ENCODE measurements at places on chromosomes 7 and 10.

DNA sequence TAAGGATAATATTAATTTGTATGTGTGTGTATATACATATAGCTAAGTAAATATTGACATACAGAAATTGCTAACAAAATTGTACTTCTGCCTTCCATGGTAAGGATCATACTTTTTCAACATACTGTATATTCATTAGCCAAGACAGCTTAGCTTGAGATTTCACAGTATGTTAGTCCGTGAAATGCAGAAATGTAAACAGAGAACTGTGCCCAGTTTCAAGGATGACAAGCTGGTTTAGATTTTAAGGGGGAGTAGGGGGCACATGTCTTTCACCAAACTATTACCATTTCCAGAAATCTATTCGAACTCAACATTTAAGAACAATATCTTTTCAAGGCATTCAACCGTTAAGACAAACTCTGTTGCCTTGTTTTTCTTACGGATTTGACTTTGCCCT, 182.2 kb downstream of the SORCS1 start:
- no peak for DNase-seq

DNA sequence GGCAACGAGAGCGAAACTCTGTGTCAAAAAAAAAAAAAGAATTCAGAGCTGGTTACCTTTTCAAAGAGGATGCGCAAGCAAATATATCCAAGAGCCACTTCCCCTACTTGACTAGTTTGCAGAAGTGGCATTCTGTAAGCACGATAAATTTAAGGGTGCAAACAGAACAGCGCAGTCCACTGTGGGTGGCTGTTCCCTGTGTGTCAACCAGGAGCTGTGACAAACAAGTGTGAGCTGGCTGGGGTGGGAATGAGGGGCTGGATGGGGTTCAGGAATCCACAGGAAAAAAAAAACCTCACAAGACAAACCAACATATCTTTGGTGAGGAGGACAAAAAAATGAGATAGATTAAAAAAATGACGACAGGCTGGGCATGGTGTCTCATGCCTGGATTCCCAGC, 15.9 kb downstream of the GUSB start:
- no peak for DNase-seq

DNA sequence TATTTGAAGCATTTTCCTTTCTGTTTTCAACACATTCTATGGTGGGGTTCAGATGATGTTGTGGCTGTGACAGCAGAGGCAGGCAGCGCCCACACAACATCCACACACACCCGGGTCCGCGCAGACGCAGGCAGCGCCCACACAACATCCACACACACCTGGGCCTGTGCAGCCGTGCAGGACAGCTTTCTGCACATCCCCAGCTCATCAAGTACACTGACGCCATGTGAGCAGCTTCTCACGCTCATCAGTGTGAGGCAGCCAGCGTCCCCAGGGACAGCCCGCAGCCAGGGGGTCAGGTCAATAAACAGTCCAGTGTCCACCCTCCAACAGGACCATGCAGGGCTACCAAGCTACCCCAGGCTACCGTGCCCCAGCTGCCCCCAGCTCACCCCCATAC, 272.8 kb upstream of the TCERG1L start:
- DNase-seq, result no peak

DNA sequence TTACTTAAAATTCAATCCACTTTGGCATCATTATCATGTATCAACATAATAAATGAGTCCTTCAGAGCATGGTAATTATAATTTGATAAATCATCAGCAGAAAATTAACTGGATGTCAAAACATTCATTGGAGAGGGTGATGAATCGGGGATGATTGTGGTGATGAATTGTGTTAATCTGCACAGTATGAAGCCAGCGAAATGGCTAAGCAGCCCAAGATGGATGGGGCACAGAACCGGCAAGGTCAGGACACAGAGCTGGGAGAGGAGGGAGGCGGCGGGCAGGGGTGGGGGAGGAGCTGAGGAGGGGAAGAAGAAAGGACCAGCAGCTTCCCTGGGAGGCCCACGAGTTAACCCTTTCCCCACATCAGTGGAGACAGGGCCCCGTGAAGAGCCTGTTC, 536.1 kb downstream of the LRMDA start:
- DNase-seq, result no peak

- peak; percentile 57 for DNase-seq
Observed at GRCh38 chr10:84244651-84245270, at the start of gene RGR. TSS of gene RGR (plus strand) at chr10:84245053. CDS start at chr10:84245091, 38 bp downstream.

- no peak for DNase-seq
Observed at GRCh38 chr7:143334244-143334643, 18.3 kb downstream of the CLCN1 start.

DNA sequence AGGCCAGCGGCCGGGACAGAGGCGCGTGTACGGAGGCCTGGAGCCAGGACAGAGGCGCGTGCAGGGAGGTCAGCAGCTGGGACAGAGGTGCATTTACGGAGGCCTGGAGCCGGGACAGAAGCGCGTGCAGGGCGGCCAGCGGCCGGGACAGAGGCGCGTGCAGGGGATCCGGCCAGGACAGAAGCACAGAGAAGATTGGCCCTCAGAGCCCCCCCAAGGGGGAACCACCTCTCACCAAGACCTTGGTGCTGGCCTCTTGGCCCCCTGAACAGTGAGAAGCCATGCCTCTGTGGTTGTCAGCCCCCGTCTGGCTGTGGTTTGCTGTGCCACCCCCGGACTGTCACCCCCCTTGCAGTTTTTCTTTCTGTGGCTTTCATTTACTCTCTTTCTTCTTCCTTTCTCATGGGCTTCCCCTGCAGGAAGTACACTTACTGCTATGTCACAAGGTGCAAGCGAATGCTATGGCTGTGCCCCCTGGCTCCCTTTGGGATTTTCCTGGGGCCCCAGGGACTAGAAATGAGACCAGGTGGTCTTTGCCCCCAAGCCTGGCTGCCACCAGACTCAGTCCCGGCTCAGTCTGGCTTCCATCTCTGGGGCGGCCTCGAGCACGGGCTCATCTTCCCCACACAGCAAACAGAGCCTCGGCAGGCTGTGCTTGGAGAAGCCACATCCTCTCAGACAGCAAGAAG, 41.1 kb downstream of the INSIG1 start:
- DNase-seq, result no peak

- DNase-seq, result no peak
Observed at GRCh38 chr10:116538456-116538855, 7.3 kb upstream of the PNLIP start.

- DNase-seq, result no peak
Observed at GRCh38 chr10:69516316-69516715, 56.9 kb downstream of the NEUROG3 start.

DNA sequence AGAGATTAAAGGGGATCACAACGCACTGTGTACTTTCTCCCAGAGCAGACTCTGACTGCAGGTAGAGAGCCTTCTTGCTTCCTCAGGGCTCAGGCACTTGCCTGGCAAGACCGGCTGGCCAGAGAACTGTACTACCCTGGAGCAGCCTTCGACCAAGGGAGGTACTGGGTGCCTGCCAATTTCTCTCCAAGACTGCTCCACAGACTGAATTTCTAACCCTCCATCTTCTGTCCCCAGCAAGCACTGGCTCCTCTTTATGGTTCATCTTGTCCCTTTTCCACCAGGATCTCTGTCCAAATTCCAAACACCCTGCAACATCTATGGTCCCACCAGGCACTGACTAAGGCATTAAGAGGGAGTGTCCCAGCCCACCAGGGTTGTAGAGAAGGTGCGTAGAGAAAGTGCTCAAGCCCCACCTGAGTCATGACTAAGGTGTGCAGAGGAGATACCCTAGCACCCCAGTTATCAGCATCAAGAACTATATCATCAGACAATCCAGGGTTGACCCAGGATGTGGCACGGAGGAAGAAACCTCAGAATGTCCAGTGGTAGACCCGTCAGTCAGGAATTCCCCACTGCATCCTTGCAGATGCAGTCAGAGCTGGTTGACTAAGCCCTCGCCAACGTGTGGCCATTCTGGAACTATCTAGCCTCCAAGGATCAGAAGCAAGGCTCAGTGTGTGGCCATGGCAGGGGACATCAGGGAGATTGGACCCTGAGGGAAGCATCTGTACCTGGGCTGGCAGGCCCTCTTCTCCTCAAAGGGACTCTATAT, 60.9 kb upstream of the CAMK2B start:
- DNase-seq, result no peak

- DNase-seq, result no peak
Observed at GRCh38 chr10:130638991-130639390, 502.8 kb downstream of the GLRX3 start.

DNA sequence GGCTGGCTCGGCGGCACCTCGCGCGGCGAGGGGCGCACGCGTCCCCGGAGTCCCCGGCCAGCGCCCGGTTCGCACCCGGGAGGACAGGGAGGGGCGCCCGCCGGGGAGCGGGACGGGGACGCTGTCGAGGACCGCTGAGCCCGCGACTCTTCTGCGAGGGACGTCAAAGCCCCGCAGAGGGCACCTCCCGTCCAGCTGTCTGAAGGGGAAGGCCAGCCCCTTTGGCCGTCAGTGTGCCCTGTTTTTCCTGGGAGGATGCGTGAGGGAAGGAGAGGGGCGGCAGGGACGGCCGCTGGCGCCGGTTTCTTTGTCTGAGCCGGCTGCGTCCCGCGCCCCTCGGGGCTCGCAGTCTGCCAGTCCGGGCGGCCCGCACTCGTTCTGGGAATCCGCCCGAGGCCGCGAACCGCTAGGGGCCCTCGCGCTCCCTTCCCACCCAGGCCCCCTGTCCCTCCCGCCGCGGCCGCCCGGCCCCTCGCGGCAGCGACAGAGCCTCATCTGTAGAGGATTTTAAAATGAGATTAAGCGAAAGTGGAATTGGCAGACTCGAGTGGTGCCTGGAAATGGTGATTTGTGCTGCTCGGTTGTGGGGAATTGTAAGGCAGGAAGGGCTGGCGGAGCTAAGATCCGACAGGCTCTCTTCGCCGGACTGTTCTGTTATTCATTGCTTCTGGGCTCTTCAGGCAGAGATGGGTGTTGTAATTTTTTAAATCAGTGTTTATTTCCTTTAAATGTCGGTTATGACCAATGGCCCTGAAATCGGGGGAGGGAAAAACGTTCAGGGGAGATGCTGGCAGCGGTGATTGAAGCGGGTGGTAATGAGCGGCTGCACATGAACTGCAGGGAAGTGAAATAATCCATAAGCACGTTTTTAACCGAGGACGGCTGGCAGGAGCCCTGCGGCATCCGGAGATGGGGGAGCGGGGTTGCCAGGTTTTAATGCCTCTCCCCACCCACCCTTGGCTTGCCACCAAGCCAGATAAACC, 618 bp upstream of the RELN start:
- DNase-seq, result no peak

- no peak for DNase-seq
Observed at GRCh38 chr7:85509476-85509875, 322.6 kb upstream of the SEMA3D start.

DNA sequence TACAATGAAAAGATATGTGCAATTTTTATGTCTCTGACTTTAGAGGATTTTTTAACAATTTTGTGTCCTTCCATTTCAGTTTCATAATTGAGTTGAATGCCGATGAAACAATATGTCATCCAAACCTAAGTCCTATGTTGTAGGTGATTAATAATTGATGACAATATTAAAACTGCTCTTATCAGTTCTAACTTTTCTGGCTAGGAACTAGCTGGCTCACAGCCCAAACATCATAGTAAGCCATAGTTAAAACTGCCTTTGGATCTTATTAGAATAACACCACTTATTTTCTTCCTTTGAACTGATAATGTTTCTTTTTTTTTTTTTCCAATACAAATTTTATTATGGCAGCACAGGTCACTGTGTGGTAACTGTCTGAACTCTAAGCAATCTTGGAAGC, 230.9 kb downstream of the GRM8 start:
- DNase-seq, result no peak

DNA sequence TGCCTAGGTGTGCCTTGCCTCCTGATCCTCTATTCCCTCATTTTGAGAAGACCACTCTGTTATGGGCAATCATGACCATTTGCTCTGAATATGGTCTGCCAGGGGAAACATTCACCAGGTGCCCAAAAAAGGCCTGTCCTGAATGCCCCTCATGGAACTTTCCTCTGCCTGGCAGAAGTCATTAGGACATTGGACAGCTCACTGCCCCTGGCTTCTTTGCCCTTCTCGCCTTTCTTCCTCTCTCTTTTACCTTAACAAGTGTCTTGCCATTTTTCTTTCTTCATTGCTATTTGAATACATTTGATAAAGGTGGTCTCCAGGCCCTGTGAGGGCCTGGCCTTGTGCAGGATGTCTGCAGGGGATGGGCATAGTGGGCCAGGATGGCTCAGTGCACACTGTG, 20.3 kb downstream of the MBL2 start:
- no peak for DNase-seq

GRCh38 chr10:116324951-116325635, 845 bp downstream of the CCDC172 start:
- no peak for DNase-seq

- DNase-seq, result no peak
Observed at GRCh38 chr7:70676243-70676642, 455.7 kb upstream of the GALNT17 start.

- DNase-seq, result no peak
Observed at GRCh38 chr10:98030991-98031431, 590 bp upstream of the CRTAC1 start.

DNA sequence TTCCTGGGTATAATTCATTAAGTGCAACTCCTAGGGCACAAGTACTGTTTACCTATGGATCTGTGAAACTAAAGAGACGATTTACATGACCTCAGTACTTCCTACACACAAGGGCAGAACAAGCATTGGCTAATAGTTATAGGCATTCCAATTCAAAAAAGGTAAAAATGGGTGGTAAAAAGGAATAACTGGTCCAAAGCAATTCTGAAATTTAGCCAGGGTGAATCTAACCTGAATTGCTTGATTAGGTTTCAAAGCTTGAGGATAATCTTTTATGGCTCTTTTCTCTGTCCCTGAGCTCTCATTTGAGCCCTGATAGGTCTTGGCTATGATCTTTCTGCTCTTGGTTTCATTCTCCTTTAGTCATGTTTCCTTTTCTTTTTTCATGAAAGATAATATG, 52.3 kb upstream of the CALCR start:
- no peak for DNase-seq

GRCh38 chr7:105876964-105877601, 684 bp upstream of the ATXN7L1 start:
- no peak for DNase-seq

DNA sequence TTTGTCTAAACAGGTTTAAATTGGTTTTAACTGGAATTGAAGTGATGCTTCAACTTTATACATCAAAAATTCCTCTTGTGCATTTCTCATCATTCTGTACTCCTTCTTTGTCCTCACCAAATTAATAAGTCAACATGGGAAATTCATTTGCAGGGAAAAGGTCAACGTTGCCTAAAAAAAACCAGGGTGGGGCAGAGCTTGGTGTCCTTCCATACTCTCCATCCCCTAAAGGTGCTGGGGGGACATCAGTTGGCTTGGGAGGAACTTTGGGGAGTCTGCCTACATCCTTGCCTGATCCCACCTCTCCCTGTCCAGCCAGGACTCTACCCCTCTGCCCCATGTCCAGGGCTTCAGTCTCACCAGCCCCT, 34.1 kb upstream of the SLC26A3 start:
- no peak for DNase-seq

DNA sequence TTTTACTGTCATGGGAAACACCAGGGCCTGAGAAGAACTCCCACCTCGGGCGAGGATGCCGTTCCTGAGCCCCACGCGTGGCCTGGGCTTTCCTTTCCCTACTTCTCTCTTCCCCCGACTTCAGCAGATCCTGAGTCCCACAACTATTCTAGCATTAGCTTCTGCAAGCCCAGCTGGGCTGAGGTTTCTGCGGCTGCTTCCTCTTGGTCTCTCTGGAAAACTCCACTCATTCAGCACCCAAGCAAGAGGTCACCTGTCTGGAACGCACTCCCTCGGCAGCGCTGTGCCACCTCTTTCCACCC, 761 bp upstream of the DOCK1 start:
- DNase-seq, result no peak
